ENCODE measurements at places on chromosomes 5 and 9. TPM values are rescaled to one million over a fixed set of nuclear protein-coding genes. Genes with fewer than 3 reads are reported as not detected.

The TRMT10B gene
- total RNA-seq, result 2.2 TPM

The CATSPER3 gene
- total RNA-seq, result 0.30 TPM

The FAM169A gene
- total RNA-seq, result 0.89 TPM

The PFN3 gene
- total RNA-seq, result not detected

The MEIKIN gene
- not detected for total RNA-seq

The NINJ1 gene
- 52.2 TPM for total RNA-seq

The RANBP3L gene
- not detected for total RNA-seq

The RLN1 gene
- total RNA-seq, result not detected

The STKLD1 gene
- not detected for total RNA-seq

The IFNA8 gene
- not detected for total RNA-seq

The UBTD2 gene
- 20.3 TPM for total RNA-seq

The EIF4EBP3 gene
- total RNA-seq, result 3.9 TPM

The JADE2 gene
- 27.9 TPM for total RNA-seq

The ZMAT2 gene
- total RNA-seq, result 25.6 TPM

The PCDHGA12 gene
- total RNA-seq, result 8.4 TPM

The MARVELD2 gene
- total RNA-seq, result 2.2 TPM

The GPR151 gene
- not detected for total RNA-seq

The SMIM33 gene
- total RNA-seq, result not detected

The HCN1 gene
- not detected for total RNA-seq

The FYB1 gene
- total RNA-seq, result not detected

The COL23A1 gene
- total RNA-seq, result not detected

All from bronchus fibroblast of lung (primary cell).